ENCODE measurements at places on chromosomes 4 and X. TPM values are rescaled to one million over a fixed set of nuclear protein-coding genes. Genes with fewer than 3 reads are reported as not detected.

Gene ZNF185
- 7.2 TPM for total RNA-seq

Gene ENPP6
- not detected for total RNA-seq

Gene KLHL34
- not detected for total RNA-seq

Gene INTU
- 0.98 TPM for total RNA-seq

Gene TCEAL2
- not detected for total RNA-seq

Gene RAB39B
- total RNA-seq = 1.2 TPM

Gene PCDH19
- total RNA-seq = 0.16 TPM

Gene MAGEB1
- total RNA-seq = not detected

Gene PRMT9
- 3.2 TPM for total RNA-seq

Gene RAB41
- not detected for total RNA-seq
